ENCODE measurements at places on chromosomes 7 and 10.

GRCh38 chr7:84495128-84495527 lies 300.5 kb upstream of the SEMA3A start:
- no peak for DNase-seq

DNA sequence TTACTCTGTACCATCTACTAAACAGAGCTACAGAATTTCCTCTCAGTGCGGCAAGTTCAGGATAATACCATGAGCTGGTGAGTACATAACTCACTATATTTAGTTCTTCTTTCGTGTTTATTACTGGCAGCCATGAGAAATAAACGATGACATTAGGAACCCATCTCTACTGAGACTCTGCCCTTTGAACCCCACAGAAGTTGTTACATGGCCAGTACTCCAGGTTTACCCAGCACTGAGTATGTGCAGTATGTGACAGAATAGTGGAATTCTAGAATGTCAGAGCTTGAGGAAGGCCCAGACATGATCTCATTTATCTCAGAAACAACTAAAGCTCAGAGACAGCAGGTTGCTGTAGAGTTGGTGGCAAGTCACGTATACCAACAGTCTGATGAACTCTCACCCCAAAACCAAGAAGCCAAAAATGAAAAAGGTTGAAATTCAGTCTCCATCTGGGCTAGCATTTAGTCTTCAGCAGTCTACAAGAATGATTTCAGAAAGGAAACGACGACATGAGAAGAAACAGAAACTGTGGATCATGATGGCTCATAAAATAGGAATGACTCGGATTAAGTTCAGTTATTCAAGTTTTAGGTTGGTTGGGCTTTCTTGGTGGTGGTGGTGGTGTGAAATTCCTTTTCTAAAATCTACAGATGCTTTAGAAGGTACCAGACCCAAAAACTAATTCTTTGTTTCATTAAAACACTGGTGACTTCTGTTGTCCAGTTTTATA lies 78.5 kb downstream of the SORBS1 start:
- DNase-seq = no peak

DNA sequence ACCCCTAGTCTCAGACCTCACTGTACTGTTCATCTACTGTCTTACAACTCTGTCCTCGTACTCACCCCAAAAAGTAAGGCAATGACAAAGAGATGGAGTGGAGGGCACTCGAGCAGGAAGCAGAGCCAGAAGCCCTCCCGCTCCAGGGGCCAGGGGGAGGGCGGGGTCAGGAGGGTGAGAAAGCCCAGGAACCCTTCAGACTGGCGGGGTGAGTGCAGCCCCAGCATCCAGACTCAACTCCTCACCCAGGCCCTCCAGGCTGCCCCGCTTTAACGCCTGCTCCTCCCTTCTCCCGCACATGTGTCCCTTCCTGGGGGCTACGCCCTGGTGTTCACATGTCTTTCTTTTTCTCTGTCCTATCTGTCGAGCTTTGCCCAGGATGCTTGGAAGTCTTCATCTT lies 66.1 kb downstream of the CALML3 start:
- DNase-seq = no peak

DNA sequence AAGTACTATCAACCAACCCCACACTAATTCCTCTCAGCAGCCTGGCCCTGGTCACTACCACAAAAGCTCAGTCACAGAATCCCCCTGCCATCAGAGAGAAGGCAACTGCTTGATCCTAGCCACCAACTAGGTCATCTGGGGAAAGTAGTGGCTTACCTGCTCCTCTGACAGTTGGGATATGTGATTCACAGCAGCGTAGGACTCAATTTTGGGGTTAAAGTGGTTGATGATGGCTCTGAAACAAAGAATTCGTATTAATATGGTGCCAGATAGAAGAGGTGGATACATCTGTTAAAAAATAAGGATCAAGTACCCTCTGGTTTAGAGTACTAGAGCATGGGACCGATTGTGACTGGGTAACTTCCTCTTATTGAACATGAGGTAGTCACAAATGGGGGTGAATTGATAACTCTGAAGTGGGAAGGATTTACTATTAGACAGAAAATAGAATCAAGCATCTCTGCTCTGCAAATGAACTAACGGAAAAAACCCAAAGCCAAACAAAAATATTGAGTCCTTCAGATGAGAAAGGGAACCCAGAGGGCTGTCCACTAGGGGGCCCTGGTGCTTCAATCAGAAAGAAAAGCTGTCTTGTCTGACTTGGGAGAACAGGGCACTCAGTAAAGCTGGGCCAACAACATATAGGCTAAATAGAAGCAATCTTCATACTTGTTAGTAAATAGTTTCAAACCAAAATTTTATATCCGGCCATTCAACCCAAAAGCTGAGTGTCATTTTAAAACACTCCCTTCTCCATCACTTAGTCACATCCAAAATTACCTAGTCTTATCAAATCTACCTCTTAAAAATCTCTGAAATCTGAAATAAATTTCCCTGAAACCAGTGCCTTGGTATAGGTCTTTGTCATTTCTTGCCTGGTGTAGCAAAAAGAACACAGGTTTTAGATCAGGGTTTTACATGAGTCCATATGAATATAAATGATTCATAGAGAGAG lies 45.9 kb upstream of the KCNIP2 start:
- DNase-seq = peak; percentile 38

GRCh38 chr7:70720191-70720873 lies 411.6 kb upstream of the GALNT17 start:
- no peak for DNase-seq

- DNase-seq = peak; percentile 33
Observed at GRCh38 chr7:75920431-75921161, 5.6 kb downstream of the POR start.

DNA sequence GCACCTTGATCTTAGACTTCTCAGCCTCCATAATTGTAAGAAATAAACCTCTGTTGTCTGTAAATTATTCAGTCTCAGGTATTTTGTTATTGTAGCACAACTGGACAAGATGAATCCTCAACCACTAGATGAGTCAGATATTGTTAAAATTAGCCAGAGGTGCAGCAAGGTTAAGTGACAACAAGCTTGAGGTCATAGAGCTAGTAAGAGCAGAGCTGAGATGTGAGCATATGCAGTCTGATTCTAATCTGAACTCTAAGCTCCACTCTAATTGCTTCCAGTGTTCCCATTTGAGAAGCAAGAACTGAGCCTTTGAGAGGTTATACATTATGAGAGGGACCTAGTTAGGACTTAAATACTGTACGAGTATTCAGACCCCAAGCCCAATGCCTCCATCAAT lies 93.1 kb downstream of the FZD1 start:
- DNase-seq = no peak

DNA sequence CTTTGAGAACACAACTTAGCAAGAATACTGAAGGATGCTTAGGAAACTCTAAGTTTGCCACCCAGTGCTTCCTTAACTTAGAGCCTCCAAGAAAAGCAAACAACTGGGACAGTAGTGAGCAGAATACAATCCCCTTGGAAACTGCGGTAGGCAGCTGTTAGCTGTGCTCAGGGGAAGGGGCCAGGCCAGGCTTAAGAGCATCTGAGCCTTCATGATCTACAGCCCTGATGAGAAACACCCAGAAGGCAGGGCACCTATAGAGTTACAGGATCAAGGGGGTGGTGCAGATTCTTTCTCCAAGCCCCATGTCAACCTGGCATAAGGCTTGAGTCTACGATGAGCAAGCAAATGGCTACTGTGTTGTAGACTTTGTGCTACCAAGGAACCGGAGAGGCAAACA lies 51.4 kb upstream of the DLG5 start:
- no peak for DNase-seq

DNA sequence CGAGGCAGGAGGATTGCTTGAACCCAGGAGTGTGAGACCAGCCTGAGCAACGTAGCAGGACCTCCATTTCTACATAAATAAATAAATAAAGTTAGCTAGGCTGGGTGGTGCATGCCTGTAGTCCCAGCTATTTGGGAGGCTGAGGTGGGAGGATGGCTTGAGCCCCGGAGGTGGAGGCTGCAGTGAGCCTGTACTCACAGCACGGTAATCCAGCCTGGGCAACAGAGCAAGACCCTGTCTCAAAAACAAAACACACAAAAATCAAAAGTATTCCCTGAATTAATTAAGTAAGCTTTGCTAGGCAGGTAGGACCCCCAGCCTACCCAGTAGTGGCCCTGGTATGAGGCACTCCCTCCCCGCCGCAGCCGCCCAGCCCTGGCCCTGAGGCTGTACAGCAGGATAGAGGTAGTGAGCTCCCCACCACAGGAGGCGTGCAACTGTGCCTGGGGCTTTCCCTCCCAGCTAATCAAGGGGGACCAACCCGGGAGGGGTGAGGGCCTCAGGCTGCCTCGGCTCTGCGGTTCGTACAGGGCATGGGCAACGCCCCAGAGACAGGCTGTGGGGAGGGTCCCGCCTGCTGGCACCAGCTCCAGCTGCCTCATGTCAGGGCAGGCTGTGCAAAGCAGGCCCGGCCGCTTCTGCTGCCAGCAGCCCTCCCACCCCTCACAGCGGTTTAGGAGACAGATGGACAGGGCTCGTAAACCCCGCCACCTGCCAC lies 1.0 kb upstream of the CYP2W1 start:
- no peak for DNase-seq

- no peak for DNase-seq
Observed at GRCh38 chr7:16026253-16027020, 340.0 kb upstream of the MEOX2 start.

DNA sequence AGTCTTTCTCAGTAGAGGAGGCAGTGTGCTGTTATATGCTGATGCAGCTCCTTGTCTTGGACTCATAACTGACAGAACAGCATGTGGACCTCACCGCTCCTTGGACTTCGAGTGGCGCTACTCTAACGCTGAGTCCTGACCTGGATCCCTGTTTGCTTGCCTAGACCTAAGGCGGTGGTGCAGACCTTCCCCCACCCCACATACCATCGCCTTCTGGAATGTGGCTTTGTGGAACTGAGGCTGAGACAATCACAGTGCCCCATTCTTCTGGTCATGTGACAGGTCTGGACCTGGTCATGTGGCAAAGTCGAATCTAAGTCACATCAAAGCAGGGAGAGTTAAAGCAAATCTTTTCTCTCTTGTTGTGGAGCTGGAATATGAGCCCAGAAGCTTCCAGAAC lies 190.7 kb upstream of the MKI67 start:
- DNase-seq = no peak

DNA sequence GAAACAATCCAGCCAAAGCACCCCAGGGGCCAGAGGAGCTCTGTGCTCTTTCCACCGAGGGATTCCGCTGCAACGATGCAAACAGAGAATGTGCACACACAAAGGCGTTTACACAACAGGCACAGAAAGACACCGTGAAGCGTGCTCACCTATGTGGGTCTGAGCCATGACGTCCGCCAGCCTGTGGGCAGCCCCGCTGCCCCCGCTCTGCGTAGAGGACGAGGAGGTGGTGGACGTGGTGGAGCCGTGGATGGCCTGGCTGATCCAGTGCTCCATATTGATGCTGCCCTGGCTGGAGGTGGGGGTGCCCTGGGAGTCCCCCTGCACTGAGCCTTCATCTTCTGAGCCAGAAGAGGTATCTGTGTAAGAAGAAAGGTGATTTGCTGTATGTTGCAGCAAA lies 266.8 kb downstream of the DIP2C start:
- no peak for DNase-seq

- no peak for DNase-seq
Observed at GRCh38 chr7:73395538-73396503, 37.8 kb upstream of the FZD9 start.

GRCh38 chr10:10958041-10958440 lies 59.6 kb upstream of the CELF2 start:
- DNase-seq = no peak

All from activated CD4-positive, alpha-beta T cell treated with anti-CD3 and anti-CD28 coated beads, Interleukin-2, amount 50 U/mL, for 24 hours (primary cell).